B cell (primary cell): ENCODE measurements at places on chromosomes 7 and 10.
A peak's percentile ranks its signal among the peaks of the same experiment; 100 is the strongest.

GRCh38 chr7:13826752-13827151 lies 162.7 kb downstream of the ETV1 start:
- no peak for DNase-seq

- DNase-seq: peak; percentile 39
These were observed 35.9 kb upstream of the AP5Z1 start for GRCh38 chr7:4739528-4739992.

DNA sequence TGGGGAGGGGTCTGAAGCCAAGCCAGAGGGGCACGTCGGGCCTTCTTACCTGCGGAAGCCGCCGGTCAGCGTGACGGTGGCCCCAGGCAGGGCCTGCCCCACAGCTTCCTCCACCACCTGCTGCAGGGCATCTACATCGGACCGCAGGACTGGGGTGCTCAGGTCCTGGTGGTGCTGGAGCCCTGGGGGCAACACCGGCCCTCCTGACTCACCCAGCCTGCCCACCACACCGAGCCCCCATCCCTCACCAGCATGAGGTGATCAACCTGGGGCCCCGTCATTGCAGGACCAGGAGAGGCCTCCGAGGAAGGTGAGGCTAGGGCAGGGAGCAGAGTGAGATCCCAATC lies 8.0 kb downstream of the POLM start:
- DNase-seq: no peak

GRCh38 chr10:11186374-11186773 lies 168.7 kb downstream of the CELF2 start:
- DNase-seq: peak; percentile 47

DNA sequence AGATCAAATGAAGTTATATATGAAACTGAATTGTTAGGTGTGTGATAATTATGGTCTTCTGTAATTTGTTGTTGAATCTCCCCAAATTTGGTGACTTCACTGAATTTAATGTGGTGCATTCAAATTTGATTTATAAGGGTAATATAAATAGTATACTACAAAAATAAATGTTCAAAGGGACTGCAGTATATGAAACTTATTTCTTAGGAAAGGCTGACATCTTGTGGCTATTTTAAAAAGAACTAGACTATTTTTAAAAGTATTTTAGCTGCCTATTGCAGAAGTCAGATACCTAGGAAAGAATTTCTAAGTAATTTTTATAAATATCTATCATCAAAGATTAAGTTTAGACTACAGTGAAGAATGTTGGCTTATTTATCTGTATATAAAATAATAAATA lies 36.6 kb downstream of the ATRNL1 start:
- peak; percentile 38 for DNase-seq

DNA sequence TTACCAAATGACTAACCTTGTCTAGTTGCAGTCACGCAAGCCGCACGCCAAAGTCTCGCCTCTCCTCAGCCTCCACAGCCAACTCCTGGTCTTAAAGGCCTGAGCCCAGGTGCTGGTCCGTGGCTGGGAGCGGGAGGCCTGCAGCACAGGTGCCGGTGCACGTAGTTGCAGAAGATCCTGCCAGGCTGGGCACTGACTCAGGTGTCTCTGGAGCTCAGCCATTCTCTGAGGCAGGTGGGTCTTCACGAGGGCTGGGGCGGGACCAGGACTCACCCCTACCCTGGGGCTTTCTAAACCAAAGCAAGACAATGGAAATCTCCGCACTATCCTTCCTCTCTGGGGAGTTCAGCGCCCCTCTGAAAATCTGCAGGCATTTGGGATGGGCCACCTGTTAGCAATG lies 216.4 kb downstream of the MLLT10 start:
- DNase-seq: no peak

- no peak for DNase-seq
These were observed 564.1 kb upstream of the KCND2 start for GRCh38 chr7:119708891-119709290.

DNA sequence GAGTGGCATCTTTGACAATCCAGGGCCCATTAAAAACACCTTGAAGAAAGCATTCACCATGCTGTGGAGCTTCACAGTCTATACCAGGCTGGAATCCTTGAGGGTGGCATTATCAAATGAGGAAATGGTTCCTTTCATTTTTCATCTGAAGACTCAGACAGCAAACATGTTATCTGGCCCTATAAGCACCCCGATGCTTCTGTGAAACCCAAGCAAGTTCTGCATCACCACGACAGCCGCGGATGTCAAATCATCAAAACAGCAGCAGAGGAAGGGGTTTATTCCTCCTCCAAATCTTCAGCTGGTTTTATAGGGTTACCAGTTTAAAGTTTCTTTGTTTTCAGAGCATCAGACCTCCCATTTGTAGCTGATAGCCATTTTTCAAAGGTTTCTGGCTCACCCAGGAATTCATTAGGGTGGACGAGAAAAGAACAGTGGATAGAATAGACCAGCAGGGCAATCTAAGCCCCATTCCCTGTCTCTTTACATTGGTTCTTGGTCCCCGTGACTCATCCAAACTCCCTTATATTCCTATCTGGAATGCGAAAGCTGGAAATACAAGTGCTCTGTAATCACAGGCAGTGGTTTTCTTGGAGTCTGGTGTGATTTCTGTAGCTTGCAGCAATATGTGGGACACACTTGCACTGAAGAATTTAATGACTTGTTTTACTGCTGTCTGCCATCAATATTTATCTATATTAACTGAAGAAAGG lies 217.9 kb downstream of the SKAP2 start:
- DNase-seq: no peak

DNA sequence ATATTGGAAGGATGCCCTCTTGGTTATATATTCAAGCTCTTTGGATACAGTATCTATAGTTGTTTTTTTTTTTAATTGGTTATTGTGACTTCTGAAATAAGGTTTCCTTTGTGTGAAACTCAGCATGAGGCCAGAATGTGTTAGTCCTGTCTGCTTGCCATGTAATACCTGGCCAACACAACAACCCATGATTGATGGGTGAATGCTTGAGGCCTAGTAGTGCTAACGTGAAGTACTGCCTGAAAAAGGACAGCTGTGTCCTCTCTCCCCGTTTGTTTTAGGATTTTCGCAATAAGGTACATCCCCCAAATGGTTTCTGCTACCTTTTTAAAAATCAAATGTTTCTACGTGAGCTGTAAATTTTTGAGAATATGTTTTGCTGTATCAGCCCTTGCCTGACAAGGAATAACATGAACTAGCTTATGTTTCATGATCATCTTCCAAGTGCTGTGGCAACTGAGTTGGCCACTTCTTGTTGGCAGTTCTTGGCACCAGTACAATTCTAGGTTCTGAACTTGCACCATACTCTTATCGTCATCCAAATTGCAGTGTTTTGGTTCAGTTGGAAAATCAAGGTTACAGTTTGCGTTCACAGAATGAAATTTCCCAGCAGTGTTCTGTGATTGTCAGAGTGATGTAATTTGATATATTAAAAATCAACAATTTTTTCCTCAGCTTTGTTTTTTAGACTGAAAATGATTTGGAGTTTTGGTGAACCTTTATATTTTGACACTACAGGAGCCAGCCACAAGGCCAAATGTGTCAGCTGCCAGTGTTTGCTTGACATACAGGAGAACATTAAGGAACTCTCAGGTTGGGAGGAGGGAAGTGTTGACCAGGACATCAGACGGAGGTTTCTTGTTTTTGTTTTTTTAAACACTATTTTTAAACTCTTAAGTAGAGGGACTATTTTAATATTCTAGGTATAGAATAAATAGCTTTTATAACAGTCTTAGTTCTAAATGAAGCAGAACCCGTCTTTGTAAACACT lies 13.5 kb upstream of the ASCC1 start:
- no peak for DNase-seq
